ENCODE measurements at places on chromosomes 6 and 20.

- DNase-seq, result peak; percentile 44
Observed at GRCh38 chr20:5080384-5080877, 39.3 kb downstream of the PCNA start.

GRCh38 chr6:149777624-149778023, 28.1 kb downstream of the PCMT1 start:
- DNase-seq, result no peak

DNA sequence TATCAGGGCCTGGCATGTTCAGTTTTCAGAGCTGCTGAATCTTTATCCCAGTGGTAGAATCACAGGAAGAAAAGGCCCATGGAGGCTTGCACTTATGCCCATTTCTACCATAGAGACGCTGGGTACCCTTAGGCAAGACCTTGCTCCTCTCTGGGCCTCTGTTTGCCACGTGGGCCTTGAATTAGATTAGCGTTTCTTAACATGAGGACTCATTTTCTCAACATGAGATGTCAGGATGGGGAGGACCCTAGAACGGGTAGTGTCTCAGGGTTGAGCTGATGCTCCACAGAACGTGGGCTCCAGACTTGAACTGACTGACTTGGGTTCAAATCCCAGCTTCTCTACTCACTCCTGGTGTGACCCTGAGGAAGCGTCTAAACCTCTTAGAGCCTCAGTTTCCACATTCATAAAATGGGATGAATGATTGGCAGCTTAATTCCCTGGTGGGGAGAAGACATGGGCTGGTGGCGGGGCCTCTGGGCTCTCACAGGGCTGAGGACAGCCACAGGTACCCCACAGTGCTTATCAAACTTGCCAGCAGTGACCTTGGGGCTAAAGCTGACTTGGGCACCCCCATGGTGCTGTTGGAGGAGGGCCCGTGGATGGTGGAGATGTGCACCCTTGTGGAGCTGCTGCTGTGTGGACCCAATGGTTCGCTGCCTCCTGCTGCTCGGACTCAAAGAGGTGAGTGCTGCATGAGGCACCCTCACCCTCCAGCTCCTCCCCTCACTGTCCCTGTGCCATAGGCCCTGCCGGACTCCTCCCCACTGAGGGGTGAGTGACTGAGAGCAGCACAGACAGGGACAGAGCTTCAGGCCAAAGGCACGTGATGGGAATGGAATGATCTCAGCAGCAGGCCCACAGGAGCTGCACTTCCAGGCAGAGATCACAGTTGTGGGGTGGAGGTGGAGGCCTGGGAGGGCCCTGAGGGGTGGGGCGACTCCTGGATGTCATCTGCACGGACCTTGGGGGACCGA, 28.2 kb downstream of the SUN5 start:
- DNase-seq, result peak; percentile 8

DNA sequence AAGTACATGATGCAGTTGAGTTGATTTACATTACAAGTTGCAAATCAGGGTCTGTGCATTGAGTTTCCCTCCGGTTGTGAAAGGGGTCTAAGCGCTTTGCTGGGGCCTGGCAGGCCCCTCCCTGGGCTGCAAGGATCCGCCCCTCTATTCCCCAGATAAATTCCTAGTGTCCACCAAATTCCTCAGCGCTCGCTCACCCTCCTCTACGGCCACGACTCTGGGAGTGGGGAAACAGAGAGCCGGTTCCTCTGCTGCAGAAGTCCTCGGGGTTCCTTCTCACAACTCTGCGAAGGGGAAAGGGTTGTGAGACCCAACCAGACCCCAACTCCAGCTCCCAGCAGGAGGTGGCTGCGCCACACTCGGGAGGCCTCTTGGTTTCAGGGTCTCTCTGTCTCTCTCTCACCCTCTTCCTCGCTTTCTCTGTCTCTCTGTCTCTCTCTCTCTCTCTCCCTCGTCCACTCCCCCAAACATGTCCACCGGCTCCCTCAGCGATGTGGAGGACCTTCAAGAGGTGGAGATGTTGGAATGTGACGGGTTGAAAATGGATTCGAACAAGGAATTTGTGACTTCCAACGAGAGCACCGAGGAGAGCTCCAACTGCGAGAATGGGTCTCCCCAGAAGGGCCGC, at the start of gene TCF21:
TSS of gene TCF21 (plus strand) at position 185 of the 628 bp plus-strand sequence. CDS start at position 470, 285 bp downstream.
- DNase-seq, result no peak

DNA sequence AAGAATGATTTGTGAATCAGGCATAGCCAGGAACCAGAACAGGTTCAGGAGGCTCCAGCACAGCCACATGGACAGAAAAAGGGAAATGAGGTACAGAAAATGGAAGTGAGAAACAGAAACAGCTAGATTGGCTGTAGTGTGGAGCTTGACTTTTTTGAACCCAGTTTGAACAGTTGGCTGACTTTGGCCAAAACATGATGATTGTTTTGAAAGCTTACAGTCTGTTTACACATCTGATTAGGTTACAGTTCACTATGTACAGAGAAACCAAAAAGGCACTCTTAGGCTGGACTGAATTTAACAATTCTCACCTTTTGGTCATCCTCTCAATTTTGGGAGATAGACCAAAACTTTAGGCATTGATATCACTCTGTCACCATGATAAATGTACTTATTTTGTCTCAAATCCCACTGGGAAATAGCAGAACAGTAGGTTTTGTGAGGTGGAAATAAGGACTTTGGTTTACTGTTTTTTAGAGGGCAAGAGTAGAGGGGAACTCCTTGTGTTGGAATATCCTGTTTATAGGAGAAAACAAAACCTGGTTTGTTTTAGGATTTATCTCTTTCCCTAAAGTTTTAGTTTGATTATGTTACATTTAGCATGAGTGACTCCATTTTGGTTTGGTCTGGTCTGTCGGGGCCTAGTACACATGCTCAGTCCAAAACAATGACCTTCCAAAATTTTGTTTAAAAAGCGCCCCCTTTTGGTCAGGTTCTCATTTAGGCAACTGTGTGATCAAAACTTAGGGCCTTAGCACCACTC, 123.1 kb downstream of the OLIG3 start:
- no peak for DNase-seq

- no peak for DNase-seq
Observed at GRCh38 chr6:116866281-116866871, 10.7 kb upstream of the RFX6 start.

- no peak for DNase-seq
Observed at GRCh38 chr6:13916230-13916944, 8.4 kb upstream of the RNF182 start.

DNA sequence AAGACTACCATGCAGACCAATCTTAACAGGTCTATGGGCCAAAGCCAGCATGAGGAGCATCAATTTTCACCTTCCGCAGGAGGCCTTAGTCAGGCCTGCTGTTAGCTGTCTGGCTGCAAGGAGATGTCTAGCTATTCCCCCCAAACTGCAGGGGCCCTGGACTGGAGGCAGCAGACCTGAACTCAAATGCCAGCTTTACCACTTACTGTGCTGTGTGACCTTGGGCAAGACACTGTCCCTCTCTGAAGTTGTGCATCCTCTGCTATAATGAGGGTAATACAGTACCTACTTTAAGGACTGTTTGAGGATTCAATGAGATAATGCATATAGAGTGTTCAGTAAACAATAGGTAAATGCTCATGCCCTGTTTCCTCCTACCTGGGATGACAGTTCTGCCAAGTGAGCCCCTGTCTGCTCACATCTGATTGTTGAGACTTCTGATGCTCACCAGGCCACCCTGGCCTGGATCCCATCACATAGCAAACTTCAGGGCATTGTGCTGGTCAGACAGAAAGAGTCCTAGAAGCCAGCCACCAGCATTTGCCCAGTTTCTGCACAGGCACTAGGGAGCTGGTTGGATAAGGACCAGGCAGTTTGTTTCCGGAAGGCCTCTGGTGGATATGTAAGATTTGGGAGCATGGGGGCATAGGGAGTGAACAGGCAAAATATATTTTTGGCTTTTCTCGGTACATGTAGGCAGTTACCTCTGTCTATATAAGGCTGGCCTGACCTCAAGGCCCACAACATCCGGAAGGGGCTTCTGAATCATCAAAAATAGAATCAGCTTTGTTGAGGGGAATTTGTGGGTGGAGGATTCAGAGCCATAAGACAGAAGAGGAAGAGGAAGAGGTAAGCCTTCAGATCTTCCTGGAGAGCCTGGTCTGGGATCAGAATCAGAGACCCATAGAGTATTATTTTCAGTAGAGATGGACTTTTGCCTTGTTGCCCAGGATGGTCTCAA, 2.3 kb upstream of the OCSTAMP start:
- no peak for DNase-seq

DNA sequence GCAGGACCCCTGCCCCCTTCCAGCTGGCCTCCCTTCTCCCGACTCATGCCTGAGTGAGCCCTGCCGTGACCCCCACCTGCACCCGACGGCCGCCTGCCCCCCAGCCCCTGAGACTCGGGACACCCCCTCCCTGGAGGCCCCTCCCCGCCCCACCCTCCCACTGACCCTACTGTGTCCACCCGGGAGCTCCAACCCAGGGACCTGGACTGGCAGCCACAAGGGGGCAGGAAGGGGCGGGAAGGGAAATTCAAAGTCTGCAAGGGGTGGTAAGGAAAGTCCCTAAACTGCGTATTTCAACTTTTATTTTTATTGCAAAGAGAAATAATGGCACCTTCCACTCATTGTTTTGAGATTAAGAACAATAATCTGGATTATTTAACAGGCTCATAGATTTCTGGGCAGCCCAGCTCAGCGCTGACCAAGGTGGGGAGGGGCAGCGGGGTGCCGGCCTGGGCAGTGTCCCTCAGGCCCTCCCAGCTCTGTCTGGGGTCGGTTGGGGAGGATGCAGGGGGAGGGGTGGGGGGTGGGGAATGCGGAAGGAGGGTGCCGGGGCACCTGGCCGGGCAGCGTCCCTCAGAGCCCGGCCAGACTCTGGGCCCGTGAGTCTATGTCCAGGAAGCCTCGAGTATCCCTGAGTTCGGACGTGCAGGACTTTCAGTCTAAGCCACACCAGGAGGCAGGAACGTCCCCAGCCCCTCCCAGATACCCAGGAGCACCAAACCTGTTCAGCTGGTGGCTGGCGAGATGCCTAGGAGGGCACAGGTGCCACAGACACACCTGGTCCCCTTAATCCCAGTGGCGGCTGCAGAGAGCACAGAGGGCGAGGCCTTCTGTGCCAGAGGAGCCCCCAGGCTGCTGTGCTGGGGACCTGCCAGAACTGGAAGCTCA, 1.3 kb upstream of the PTK6 start:
- no peak for DNase-seq

DNA sequence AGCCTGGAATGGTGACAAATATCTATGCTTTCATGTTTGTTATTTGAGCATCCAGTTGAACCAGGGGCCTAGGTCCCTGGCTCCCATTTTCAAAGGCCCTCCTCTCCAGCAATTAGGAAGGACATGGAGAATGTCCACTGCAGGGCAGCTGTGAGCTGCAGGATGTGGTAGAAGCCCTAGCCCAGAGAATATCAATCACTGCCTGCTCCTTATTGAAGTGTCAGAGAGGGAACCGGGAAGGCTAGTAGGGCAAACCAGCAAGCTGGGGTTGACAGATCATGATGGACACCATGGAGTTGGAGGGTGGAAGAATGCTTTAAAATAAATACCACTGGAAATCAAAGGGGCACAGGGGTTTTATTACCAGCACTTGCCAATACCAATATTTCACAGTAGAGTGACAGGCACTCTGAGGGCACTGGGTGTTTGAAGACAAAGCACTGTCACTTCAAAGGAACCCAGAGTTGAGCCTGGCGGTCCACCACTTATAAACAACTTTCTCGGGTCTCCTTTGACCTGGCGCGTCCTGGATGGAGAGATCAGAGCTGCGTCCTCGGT, 47.7 kb downstream of the ZNF831 start:
- DNase-seq, result no peak

GRCh38 chr20:20317621-20318364, 50.1 kb upstream of the INSM1 start:
- DNase-seq, result peak; percentile 35

GRCh38 chr20:44581515-44581914, 864 bp upstream of the PKIG start:
- DNase-seq, result no peak

DNA sequence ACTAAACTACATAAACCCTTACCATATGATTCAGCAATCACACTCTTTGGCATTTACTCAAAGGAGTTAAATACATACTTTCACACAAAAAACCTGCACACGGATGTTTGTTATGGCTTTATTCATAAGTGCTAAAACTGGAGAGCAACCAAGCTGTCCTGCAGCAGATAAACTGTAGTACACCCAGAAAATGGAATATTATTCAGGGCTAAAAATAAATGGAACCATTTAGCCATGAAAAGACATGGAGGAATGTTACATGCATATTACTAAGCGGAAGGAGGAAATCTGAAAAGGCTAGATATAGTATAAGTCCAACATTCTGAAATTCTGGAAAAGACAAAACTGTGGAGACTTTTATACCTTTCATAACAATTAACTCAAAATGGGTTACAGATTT, 73.6 kb upstream of the PHACTR3 start:
- no peak for DNase-seq

- no peak for DNase-seq
Observed at GRCh38 chr20:60060006-60060557, 101.9 kb downstream of the CDH26 start.

DNA sequence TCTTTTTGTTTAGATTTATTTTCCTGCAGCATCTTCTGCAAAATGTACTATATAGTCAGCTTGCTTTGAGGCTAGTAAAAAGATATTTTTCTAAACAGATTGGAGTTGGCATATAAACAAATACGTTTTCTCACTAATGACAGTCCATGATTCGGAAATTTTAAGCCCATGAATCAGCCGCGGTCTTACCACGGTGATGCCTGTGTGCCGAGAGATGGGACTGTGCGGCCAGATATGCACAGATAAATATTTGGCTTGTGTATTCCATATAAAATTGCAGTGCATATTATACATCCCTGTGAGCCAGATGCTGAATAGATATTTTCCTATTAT, 3.2 kb downstream of the FOXC1 start:
- DNase-seq, result no peak

GRCh38 chr6:158387578-158387977, 75.3 kb downstream of the TULP4 start:
- no peak for DNase-seq

DNA sequence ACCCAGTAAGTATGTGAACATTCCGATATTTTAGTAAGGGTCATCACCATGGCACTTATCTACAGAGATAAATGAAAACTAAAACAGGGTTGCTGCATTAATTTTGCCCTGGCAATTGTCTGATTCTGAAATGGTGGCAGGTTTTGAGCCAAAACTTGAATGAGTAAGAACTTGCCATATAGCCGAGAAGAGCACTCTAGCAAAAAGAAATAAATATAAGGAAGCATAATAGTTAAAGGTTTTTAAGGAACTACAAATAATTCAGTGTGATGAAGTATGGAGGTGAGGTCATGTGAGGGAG, 68.5 kb upstream of the BTN3A2 start:
- DNase-seq, result no peak

Data from femur (tissue), 1 donor.